CD4-positive, alpha-beta T cell treated with Interferon gamma for 1 hour (primary cell): ENCODE measurements at places on chromosomes 2 and 18.

- no peak for DNase-seq
Measured at GRCh38 chr2:200341376-200341775, 34.9 kb downstream of the SPATS2L start.

DNA sequence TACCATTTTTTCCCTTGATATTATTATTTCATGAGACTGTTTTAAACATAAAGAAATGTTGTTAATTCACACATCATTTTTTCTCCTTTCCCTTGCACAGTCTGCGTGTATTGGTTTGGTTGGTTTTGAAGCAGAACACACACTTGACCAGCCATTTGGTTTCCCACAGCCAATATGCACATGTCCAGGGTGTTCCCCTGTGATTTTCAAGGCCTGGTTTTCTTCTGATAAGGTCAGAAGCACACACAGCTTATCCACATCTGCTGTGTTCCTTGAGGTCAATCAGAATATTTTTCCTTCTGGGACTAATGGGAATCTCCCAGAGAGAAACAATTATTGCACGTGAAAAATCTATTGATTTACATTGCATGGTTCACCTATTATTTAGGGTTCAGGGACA, 103.2 kb upstream of the EFEMP1 start:
- no peak for DNase-seq

DNA sequence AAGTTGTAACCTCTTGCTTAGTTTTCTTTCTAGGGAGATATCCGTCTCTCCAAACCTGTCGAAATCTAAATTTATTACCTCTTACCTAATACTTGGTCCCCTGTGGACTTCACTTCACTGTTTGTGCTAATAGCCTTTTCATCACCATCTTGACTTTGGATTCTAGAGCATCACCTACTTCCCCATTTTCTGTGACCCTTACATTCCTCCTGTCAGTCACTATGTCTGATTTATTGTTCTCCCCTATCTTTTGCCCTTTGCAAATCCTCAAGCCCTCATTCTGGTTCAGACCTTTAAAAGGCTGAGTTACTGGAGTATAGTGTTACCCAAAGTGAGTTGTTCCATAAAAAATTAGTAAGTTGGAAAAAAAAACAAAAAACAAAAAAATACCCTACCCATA, 7.5 kb downstream of the MYO1B start:
- no peak for DNase-seq

DNA sequence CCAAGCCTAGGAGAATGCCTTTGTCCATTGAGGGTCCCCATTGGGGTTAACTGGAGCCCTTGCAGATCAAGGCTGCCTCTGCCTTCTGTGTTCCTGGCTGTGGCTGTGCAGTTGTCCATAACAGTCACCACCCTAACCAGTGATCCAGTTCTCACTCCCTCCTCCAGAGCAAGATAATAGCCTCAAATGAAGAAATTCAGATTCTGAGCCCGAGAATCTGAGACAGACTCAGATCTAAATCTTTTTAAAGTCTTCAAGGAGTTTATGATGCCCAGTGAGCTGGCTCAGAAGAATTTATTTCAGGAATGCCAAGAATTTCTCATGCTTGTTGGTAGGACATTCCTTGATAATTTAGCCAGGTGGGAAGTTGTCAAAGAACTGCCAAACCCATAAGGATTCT, 44.3 kb upstream of the RAB6C start:
- DNase-seq, result no peak

DNA sequence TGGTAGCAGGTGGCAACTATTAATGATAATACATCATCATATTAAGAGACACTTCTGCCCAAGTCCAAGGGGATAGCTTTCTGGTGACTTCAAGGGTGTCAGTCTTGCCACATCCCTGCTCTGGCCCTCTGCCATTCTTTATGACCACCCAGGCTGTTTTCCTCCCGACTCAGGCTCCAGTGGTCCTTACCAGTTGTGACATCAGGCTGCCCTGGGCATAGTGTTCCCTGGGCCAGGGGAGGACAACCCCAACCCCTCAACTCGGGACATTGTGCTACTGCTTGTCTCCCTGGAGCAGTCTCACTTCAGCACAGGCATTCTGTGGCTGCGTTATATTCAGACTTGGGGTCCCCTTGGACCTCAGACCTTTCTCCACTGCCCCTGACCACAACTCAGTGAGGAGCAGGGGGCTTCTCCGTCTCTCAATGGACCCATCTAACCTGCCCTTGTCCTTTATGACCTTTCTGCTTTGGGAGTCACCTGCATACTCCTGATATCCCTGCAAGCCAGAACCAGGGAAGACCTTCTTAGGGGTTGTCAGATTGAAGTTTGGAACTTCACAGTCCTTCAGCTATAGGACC, 12.8 kb downstream of the DNAJB2 start:
- DNase-seq, result no peak

DNA sequence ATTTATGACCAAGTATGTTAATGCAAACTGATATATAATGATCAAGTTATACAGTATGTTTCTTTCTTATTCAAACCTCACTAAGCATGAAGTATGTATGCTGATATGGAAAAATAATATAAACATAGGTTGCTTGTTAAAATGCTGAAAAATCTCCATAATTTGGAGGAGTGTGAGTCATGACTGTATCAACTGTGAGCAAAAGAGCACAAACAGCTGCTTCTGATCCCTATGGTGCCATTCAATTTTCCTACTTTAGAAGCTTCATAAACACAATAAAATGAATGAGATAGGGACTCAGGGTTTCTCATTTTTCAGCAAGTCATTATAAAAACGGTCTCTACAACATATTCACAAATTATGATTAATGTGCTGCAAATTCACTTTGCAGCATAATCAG, 129.9 kb upstream of the TFPI start:
- no peak for DNase-seq

- no peak for DNase-seq
Measured at GRCh38 chr2:171855401-171855800, 38.6 kb downstream of the SLC25A12 start.

DNA sequence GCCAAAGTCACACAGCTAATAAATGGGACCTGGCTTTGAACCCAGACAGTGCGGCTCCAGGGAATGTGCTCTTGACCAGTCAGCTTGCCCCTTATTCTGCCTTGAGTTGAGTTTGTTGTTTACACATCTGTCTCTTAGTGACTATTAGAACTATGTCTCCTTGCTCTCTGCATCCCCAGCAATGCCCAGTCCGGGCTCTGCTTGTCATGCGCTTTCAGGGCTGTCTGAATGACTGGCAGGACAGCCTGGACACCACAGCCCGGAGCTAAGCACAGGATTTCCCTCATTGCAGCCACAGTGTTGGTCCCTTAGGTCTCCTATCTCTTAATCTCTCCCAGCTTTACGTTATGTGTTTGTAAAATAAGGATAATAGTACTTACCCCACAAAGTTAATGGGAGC, 246.4 kb upstream of the RAB12 start:
- DNase-seq, result no peak

- no peak for DNase-seq
Measured at GRCh38 chr2:219274361-219274921, 4.7 kb upstream of the DNAJB2 start.

- DNase-seq, result no peak
Measured at GRCh38 chr2:112658301-112658700, 12.6 kb downstream of the SLC20A1 start.
